ENCODE measurements at places on chromosomes 2 and 18.

DNA sequence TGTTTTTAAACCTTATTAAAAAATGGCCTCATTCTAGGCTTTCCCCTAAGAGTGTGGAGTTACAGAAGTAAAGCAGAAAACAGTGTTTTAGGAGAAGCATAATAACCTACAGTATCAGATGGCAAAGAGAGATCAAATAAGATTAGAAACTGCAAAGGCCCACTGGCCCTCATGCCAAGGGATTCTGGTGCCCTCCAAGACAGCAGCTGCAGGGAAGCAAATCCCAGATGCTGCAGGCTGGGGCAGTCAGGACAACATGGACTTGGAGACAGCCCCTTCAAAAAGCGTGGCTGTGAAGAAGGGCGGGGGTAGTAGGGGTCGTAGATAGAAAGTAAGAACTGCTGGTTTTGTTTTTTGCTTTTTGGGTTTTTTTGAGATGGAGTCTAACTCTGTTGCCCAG, 28.3 kb upstream of the EPG5 start:
- no peak for DNase-seq

DNA sequence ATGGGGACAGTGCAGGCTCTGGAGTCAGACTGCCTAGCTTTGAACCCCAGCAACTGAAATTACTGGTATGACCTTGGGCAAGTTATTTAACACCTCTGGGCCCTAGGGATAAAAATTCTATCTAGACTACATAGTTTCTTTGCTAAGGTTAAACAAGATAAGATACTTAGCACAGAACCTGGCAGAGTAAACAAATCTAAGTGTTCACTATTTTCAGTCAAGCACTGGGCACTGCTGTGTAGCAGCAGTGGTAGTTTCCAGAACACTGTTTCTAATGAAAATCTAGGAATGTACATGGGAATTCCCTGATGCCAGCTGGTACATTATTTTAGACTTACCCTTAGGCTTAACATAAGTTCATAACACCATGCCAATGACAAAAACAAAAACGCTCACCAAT, 17.2 kb downstream of the CERKL start:
- DNase-seq = no peak

- no peak for DNase-seq
Observed at GRCh38 chr2:182594286-182594685, 121.8 kb upstream of the DNAJC10 start.

DNA sequence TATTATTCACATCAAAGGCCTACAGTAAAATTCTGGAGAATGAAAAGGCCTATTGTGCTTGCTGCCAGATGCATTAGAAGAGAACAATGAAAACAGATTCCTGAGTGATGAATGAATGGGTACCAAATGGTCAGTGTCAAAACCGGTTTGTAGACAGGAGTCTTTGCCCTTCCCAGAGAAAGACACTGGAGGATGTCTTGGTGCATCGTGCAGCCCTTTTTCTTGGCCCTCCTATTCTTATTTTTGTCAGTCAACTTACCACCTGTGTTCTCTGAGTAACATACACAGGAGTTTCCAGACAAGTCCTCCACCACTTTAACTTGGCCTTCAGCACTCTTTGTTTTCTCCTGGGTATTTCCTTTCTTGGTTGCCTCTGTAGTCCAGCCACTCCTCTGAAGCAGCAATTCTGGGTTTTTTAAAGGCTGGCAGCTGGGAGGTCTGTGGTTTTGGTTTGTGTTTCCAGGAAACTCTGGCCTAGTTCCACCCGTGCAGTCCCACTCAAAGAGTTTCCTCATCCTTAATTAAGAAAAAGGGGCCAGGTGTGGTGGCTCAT, 29.4 kb downstream of the PSTPIP2 start:
- no peak for DNase-seq

- DNase-seq = no peak
Observed at GRCh38 chr18:35122586-35123224, 81.5 kb downstream of the MAPRE2 start.

All from sigmoid colon (tissue), 7 donors.